Lung microvascular endothelial cell (primary cell): ENCODE measurements at places on chromosomes 1 and 21. TPM values are rescaled to one million over a fixed set of nuclear protein-coding genes. Genes with fewer than 3 reads are reported as not detected.

The AMY1A gene
- total RNA-seq: not detected in 2 replicates

The PCBP3 gene
- total RNA-seq: 0.22 TPM in 1 of 2 replicates, not detected in the other

The PARS2 gene
- 3.1 and 3.8 TPM in 2 replicates for total RNA-seq

The RNF223 gene
- not detected in 2 replicates for total RNA-seq

- no peak for DNase-seq
Observed at GRCh38 chr1:116915086-116915661, 5.5 kb downstream of the PTGFRN start.

- DNase-seq: no peak
Observed at GRCh38 chr1:37274938-37275631, 199.3 kb upstream of the ZC3H12A start.

DNA sequence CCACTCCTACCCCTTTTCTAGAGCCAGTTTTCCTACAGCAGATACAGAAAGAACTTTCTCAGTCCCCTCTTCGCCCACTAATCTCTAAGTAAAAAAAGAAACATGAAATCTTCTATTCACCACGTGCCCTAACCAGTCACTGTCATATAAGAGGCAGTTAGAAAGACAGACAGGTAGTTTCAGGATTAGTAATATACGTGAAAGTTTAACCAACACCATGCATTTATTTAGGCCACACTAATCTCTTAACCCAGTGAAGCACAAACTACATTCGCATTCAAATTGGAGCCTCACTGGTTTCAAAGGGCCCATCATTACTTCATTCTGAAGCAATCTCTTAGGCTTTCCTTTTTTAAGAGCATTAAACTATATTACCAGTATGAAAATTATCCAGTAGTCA, 10.1 kb downstream of the GPATCH2 start:
- no peak for DNase-seq

DNA sequence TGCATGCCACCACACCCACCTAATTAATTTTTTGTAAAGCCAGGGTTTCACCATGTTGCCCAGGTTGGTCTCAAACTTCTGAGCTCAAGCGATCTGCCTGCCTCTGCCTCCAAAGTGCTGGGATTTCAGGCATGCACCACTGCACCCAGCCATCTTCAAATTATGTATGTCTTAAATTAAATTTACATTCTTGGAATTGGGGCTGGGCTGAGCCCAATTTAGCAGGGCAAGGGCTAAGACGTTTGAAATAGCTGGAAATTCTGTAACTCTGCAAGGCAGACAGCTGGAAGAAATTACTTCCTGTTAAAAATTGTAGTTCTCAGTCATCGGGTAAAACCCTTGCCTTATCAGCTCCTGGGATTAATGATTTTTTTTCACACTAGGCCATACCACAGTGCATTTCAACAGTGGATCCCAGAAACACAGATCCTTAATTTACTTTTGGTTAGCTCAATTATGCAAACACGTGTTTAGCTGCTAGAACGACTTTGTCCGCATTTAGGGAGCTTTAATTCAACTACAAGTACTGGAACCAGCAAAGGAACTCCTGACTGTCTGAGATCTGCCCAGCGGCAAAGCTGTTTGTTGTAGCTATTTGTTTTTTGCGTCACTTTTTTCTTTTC, 83.3 kb downstream of the OLFML3 start:
- DNase-seq: no peak

DNA sequence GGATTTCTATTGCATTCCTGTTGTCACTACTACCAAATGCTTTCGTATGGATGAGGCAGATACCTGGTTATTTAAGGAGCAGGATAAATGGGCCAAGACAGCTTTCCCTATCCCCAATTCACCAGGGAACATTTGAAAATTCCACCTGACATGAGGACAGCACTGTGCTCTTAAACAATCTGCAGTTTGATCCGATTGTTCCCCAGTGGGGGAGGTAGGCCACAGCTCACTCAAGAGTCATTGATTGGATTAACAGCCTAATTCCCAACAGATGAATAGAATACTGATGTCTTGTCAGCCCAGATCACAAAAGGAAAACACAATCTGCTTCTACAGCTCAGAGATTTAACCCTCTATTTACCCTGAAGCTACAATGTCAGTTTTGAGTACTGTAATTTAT, 123.9 kb downstream of the LHX4 start:
- DNase-seq: no peak

DNA sequence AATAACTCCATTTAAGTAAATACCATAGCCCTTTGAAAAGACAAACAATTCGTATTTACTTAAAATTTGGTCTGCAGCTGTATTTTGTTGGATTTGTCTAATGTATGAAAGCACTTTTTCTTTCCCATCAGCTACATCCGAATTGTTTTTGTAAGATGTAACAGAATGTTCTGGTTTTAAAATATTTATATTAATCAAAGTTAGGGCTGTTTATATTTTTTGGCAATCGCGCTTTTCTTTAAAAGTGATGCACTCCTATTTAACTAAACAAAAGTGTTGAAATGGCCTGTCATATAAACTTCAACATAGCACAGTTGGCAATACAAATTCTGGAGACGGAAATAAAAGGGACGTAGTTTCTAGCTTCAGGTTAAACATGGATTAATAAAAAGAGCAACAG, 216.3 kb upstream of the ADGRL2 start:
- DNase-seq: no peak

DNA sequence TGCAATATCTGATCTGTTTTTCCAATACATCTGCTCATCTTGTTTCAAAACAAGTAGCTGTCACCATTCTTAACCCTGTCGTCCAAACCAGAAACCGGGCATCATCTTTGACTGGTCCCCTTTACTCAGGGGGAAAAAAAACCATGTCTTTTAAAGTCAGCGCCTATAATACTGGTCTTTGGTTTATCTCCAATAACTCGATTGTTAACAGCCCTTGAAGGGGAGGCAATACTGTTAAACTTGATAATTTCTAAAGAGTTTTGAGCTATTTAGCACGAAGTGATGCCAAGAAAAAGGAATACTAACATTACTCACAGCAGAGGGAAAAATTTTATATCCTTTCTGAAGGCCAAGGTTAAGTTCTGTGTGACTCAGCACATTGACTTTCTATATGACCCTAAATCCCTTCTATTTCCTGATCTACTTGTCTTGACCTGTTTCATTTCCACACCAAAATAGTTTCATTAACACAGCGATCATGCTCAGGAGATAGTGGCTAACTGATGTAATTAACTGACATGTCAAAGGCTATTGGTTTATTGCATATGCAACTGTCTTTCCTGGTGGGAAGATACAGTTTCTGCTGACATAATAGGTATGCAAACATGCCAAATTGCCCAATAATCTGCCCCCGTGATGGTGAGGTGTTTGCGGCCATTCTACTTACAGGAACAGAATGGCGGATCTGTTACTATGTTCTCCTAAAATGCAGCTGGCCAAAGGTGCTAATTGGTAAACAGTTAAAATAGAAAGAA, 59.1 kb downstream of the NFIA start:
- peak; percentile 79 for DNase-seq

- no peak for DNase-seq
Observed at GRCh38 chr1:180173952-180174351, 19.3 kb downstream of the QSOX1 start.

GRCh38 chr1:87766737-87767136, 438.1 kb downstream of the LMO4 start:
- no peak for DNase-seq
